ENCODE measurements at places on chromosomes 5 and 9.

DNA sequence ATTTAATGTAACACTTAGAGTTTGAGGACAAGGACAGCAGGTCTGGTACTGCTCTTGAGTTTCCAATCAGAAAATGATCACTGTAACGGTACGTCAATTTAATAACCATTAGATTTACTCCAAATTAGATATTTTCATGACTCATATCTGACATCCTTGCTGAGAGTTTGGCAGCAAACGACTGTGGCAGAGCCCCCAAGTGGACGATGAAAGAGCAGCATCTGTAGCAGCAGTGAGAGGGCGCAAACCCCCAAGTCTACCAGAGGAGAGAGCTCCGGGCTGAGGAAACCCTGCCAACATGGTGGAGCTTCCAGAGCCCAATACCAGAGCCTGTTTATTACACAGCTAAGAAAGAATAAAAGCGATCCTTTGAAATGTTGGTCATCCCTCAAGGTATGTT is 73.2 kb upstream of the EPB41L4A start:
- DNase-seq: peak; percentile 2

GRCh38 chr9:135103001-135103446 is 15.6 kb downstream of the OLFM1 start:
- DNase-seq: no peak

DNA sequence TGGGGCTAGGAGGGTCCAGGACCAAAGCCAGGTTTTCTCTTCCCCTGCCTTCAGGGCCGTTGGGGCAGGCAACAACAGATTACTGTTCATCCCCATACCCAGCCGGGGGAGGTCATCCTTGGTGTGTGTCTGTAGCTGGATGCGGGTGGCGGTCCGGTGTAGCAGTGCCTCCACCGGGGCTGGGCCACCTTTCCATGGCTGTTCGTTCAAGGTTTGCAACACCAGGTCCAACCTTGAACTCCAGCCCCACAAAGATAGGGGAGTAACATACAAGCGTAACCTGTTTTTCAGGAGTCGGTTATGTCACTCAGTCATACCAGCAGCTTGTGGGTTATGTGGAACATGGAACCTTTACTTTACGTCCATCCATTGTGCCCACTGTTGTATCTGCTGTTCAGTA is 58.5 kb upstream of the FAM120A start:
- DNase-seq: no peak

GRCh38 chr9:82593501-82593900 is 469.4 kb downstream of the RASEF start:
- DNase-seq: no peak

- DNase-seq: no peak
Measured at GRCh38 chr5:181047921-181048320, 7.9 kb downstream of the BTNL9 start.

- DNase-seq: peak; percentile 59
Measured at GRCh38 chr5:102754767-102755431, at the start of gene PAM. Gene PAM (plus strand): TSS chr5:102755305. CDS start chr5:102866196, 110,891 bp downstream.

DNA sequence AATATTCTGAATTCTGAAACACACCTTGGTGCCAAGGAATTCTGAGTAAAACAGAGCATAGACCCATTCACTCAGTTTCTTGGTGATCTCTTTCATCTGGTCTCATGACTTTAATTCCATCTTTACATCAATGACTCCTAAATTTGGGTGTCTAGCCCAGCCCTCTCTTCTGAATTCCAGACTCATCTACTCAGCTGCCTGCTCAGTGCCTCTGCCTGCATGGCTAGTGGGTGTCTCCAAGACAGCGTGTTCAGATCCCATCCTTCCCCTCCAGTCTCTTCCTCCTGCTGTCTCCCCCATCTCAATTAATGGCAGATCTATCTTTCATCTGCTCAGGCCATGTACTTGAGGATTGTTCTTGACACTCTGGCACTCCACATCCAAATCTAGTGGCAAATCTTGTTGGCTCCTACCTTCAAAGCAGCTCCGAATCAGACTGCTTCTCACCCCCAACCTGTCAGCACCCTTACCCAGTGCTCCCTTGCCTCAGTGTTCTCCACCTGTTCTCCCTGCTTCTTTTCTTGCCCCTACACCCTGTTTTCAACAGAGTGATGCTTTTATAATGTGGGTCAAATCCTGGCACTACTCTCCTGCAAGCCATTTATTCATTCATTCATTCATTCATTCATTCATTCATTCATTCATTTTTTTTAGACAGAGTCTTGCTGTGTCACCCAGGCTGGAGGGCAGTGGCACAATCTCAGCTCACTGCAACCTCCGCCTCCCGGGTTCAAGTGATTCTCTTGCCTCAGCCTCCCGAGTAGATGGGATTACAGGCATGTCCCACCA is 5.3 kb downstream of the CAVIN4 start:
- no peak for DNase-seq

DNA sequence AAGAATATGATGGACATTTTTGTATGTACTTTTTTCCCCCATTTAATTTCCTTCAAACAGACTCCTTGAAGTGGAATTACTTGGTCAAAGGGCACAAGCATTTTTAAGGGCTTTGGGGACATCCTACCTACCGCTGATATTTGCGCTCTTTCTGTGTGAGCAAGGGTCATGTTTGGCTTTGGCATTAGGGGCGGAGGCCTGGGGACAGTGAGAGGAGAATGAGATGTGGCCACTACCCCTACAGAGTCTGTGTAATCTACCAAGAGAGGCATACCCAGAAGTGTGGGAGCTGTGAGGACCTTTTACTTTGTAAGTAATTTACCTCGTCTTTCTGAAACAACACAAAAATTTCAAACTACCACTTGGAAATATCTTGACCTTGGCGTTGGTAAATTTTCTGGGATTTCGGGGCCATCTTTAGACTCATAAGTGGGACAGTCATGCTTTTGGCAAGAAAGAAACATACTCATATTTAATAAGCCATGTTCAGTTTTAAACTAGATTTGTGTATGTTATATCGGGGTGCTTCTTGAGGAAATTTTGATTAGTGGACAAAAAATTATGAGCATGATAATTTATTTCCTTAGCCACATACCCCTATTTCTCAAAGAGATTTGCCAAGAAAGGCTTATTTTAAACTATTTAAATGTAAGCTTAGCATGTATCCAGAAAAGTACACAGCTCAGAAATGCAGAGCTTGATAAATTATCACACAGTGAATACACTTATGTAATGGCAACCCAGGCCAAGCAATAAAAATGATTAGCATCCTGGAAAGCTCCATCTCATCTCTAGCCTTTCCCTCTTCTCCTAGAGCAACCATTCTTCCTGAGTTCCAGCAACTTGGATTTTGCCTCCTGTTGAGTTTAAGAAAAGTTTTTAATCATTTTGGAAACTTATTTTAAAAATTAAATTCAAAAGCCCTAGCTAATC is 63.6 kb downstream of the ARHGAP26 start:
- DNase-seq: no peak

GRCh38 chr9:129785866-129786265 is 17.1 kb upstream of the TOR1B start:
- no peak for DNase-seq

GRCh38 chr9:92426501-92427145 is 2.4 kb upstream of the OMD start:
- DNase-seq: no peak

- DNase-seq: no peak
Measured at GRCh38 chr5:133938039-133938821, 30.2 kb downstream of the C5orf15 start.

DNA sequence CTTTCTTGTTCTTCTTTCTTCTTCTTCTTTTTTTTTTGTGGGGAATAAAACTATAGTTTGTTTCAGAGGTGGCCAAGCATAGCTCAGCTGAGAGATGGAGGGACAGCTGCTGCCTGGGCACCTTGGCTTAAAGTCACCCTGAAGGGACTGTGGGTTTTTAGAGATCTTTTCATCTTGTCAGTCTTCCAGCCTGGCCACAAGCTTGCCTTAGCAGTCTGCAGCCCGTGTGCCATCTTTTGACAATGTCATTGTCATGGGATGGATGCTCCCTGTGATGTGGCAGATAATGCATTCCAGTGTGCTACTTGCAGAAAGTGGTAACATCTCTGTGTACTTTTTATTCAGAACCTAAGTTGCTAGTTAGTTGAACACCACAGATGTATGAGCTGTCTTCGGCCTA is 280.8 kb downstream of the FANCC start:
- no peak for DNase-seq

- no peak for DNase-seq
Measured at GRCh38 chr9:1031951-1032601, 18.1 kb upstream of the DMRT2 start.

DNA sequence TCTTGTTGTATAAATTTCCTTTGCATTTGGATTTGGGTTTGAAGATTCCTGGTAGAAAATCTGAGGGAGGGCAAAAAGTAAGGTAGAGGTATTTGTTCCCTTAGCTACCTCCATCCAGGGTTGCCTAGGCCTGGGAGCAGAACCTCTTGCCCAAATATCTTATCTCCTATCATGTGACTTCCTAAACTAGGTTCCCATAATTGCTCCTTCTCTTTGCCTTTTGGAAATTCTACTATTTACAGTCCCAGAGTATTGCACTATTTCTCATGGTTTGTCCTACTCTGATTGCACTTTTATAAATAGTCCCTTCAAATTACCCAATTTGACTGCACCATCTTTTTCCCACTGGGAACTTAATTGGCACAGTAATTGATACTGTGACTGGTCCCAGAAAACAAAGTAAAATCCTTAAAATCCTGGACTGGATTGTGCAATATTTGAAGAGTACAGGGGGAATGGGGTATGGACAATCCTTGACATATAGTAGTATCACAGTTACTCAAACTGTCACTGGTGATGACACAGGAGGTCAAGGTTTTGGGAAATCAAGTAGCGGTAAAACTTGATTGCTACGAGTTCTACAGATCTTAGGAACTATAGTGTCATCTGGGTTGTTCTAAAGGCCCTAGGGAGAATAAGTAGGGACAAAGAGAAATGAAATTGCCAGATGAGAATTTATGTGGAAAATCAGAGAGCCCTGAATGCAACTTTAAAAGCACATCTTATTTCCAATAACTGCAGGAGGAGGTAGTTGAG is 31.5 kb upstream of the TMED7 start:
- no peak for DNase-seq

GRCh38 chr5:8057769-8058168 is 188.8 kb downstream of the MTRR start:
- DNase-seq: no peak

DNA sequence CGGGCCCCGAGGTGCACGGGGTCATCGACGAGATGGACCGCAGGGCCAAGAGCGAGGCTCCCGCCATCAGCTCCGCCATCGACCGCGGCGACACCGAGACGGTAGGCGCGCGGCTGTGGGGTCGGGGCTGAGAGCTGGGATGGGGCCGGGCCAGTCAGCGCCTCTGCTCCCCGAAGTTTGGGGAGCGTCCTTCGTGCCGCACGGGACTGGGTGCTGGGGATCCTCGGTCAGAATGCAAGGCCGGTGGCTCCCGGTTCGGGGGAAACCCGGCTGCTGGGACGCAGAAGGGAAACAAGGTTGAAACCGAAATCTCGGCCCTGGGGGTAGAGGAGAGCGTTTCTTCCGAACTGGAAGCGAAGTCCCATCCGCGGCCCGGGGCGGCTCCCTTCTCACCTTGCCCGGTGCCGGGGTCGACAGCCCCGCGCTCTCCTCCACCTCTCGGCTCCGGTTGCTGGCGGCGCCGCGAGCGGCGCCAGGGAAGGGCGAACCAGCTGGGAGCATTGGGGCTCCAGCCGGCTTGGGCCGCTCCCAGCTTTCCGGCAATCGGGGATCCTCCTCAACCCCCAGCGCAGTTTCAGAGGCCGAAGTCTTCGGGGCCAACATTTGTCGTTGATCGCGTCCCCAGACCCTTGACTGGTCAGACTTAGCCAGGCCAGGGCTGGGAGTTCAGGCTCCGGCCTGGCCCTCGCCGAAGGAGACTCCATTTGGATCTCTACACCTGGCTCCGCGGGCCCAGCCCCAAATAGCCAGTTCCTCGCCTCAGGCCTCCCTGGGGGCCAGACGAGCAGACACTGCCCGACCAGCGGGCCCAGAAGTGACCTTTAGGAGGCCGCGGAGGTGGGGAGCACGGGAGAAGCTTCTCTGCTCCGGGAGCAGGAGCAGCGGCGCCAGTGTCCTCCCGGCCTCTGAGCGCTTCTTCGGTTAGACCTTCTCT is 1.1 kb downstream of the LHX2 start:
- no peak for DNase-seq

DNA sequence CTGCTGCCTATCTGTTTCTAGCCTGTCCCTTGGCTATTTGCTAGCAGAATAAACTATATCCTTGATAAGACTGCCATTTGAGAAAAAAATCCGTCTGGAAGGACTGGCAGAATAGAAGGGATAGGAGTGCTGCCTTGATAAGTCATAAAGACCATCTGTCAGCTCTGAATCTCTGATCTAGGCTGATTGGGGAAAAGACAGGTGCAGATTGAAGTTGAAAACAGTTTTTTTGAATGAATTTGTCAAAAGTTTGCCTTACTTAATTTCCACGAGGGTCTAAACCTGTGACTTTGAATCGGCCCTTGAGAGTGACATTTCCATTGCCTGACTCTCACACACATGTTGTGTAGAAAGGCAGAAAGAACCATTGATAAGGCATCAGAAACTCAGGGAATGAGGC is 218.6 kb downstream of the MAN2A1 start:
- DNase-seq: no peak

GRCh38 chr5:109281136-109281690 is 128.6 kb downstream of the PJA2 start:
- no peak for DNase-seq

DNA sequence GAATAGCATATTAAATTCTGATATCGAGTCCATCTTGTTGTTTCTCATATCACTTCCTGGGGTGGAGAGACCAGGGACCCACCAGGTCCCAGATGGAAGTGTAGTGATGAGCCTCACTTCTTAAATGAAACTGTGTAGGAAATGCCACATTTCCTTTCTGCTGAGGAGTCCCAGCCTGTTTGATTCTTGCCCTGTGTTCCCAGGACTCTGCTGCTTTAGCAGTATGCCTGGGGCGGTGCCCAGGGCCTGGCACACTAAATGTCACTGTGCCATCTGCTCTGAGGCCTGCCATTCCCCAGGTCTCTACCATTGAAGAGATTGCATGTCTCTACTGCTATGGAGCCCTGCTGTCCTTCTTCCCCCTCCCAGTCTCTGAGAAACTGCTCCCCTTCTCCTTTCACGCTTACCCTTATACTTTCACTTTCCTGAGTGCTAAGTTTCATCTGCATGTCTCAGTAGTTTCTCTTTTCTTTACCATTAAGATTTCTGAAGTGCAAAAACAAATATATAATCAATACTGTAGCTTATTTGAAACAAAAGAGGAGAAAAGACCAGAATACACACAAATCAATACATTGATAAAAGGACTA is 260.4 kb downstream of the GABRB2 start:
- no peak for DNase-seq

DNA sequence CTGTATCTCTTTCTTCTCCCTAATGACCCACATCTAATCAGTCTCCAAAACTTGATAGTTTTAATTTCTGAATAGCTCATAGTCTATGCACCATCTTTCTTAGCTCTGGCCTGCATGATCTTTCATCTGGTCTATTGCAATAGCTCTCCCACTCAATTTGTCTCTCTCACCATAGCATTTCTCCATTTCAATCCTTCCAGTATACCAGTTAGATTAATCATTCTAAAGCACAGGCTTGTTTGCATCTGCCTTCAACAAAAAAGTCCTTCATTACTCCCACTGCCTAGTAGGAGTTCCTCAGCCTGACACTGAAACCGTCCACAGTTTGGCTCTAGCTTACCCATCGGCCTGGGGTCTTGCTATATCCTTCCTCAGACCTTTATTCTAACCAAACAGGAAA is 344.9 kb downstream of the ENC1 start:
- no peak for DNase-seq

Data from CD4-positive, alpha-beta T cell treated with Interleukin-4 for 4 hours (primary cell).